ENCODE measurements at places on chromosomes 4 and X. TPM values are rescaled to one million over a fixed set of nuclear protein-coding genes. Genes with fewer than 3 reads are reported as not detected.

POF1B gene
- total RNA-seq, result 4.6 TPM

GLOD5 gene
- not detected for total RNA-seq

EDA2R gene
- 2.9 TPM for total RNA-seq

XAGE2 gene
- not detected for total RNA-seq

CTAG1B gene
- not detected for total RNA-seq
